RCC 7860 (cell line): ENCODE measurements at places on chromosomes 12 and 14.

DNA sequence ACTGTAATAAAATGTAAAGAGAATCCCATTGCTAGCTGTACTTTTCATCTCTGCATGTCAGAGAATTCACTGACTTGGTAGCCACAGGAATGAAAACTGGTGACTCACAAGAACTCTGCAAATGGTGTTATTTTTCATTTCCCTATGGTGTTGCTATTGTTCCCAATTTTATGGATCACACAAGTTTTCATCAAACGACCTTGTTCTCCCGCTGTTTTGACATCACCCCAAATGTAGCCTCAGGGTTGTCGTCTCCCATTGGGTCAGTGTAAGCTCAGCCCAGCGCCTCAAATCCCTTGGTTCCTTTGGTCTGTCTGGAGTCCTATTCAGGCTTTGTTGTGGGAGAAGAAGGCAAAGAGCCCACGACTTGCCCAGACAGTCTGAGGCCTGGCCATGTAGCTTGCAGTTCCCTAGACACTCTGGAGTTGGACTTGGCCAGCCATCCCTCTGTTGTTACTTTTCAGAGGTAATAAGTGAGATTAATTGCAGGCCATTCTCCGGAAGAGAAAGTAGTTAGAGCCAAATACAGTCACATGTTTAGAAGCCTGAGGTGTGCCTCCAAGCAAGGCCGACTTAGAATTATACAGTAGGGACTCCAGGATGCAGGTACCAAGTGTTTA lies 159.2 kb downstream of the TGFB3 start:
- peak; percentile 5 for DNase-seq

DNA sequence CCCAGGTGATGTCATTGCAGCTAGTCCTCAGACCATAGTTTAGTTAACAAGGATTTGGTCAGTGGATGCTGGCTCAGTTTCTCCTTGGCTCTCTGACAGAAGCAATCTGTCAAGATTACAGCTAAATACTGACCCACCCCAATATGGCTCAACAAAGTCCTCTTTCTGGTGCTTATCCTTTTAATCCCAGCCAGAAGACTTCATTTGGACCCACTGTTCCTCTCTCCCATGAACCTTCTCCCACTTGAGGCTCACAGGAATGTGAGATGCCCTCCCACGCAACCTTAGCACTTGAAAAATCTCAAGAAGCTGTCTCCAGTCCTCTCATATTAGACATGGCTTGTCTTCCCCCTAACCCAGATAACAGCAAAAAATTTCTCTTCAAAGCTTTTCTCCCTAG lies 47.7 kb downstream of the C12orf50 start:
- DNase-seq, result no peak

GRCh38 chr12:1644534-1645438 lies 15.8 kb downstream of the WNT5B start:
- no peak for DNase-seq

GRCh38 chr14:101127224-101127623 lies 223.7 kb upstream of the RTL1 start:
- DNase-seq, result no peak
